ENCODE measurements at places on chromosomes 4 and X.

DNA sequence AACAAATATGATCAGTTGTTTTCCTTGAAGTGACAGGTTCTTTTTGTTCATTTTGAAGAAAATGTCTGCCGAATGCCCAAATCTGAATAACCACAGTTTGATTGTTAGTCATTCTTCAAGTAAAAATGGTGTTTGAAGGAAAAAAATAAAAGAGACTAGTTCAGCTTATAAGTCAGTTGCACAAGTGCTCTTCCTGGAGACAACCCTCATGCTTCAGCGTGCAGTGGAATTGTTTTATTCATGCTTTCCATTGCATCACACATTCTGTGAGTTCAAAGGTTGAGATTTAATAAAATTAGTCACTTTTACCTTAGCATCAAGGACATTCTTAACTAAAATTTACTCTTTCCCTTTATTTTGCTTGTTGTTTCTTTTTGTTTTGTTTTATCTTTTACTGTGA, 404.9 kb downstream of the ZNF674 start:
- no peak for DNase-seq

DNA sequence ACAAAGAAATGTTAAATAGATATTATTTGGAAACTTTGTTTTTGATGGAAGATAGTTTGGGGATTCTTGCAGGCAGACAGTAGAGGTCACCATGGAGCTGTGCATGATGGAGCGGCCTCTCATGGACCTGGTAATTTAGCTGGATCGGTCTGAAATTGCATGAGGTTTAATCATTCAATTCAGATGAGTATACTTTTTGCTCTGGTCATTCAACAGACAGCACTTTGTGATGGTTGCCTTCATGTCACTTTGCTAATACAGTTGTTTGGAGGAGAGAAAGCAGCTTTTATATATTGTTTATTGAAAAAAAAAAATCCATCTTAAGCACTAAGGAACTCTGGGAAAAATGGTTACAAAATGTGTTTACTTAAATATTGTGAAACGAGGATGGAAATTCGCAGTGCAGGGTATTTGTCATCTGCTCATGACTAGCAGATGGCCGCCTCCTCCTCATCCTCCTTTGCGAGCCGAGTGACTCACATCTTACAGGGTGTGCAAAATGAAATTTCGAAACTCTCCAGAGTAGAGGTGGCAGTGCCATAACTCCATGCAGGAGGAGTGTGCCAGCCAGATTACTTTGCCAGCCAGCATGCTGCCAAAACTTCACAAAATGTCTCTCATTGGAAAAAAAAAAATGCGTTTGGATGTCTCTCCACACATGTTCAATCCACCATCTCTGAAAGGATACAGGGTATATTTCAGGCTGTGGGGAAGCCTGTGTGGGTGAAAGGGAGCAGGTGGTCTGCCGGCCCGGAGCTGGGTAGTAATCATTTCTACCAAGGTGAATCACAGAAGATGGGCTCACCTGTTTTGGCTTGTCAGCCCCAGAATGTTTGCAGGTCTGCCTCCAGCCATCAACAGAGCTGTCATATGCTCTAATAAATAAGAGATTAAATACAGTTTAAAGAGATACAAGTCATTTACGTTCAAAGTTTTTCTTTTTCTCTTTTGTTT, 314.9 kb upstream of the DIPK2B start:
- DNase-seq, result no peak

DNA sequence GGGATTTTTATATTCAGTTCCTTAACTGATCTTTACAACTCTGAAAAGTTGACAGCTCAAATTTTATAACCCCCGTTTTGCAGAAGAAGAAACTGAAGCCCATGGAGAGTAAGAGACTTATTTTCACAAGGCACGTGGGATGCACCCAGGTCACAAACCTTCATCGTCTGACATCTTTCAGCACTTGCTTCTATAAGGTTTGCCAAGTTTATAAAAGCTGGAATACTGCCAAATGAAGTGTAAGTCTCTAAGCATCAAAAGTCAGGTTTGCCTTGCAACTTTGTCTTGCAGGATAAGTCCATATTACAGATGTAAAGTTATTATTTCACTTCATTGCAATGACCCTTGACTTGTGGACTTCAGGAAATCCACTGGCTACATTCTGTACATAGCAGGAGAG, 6.3 kb upstream of the KCNIP4 start:
- DNase-seq, result no peak

DNA sequence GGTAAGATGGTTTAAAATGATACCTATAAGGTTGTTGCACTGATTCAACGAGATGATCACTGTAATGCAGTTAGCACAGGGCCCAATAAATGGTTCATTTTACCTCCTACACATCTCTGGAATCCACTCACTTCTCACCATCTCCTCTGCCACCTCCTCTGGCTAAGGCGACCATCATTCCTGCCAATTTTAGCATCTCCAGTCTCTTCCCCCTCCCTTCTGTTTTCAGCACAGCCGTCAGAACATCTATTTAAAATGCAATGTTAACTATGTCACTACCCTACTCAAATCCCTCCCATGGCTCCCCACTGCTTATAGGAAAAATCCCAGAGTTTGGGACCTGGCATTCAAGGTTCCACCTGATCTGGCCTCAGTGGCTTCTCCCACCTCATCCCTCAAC, 3.5 kb upstream of the SYP start:
- no peak for DNase-seq

- DNase-seq, result no peak
Observed at GRCh38 chrX:24376403-24376802, 16.0 kb downstream of the SUPT20HL1 start.

GRCh38 chr4:42845586-42845985, 46.9 kb upstream of the GRXCR1 start:
- DNase-seq, result no peak

DNA sequence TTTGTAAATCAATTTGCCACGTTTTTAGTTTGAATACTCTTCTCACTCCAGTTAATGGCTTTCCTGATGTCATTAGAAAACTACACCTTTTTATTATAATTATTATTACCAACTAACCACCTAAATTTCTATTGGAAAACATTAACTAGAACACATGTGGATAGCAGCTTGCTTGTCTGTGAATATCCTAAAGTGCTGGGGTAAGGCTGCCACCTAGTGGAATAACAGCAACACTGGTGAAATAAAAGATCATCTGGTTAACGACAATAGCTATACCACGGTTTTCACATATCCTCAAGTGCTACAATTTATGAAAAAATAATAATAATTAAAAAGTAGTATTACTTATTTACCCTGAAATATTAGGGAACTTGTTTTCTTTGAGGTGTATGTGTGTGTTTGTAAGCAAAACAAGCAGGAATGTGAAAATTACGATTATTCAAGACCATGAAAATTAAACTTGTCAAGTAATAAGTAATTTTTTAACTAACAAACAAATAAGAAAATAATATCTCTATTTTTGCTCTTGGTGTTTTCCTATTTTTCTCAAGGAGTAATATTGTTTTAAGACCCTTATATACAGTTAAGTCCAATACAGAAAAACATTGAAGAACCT, 130.1 kb upstream of the TECRL start:
- DNase-seq, result no peak

GRCh38 chr4:125168531-125168930, 146.2 kb upstream of the FAT4 start:
- no peak for DNase-seq

- no peak for DNase-seq
Observed at GRCh38 chrX:34218063-34218462, 85.9 kb upstream of the FAM47A start.

DNA sequence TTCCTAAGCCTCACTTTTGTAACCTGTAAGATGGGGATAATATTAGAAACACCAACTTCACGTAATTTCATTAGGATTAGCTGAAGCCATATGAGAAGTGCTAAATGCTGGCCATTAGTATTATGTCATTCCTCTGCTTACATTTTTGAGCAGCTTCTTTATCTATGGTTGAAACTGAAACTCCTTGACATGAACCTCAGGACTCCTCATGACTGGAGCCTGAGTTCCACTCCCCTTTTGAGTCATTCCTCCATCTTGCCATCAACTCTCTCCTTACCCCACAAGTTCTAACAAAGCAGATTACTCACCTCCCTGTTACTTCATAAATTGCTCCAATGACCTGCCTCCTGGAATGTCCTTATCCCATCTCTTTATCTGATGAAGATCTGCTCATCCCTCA, 123.2 kb upstream of the KCNIP4 start:
- no peak for DNase-seq
